ENCODE measurements at places on chromosomes 1 and 21.

GRCh38 chr1:92446546-92446945 is 40.2 kb downstream of the GFI1 start:
- no peak for ATAC-seq

GRCh38 chr1:112540226-112540794 is 31.5 kb downstream of the WNT2B start:
- no peak for ATAC-seq

DNA sequence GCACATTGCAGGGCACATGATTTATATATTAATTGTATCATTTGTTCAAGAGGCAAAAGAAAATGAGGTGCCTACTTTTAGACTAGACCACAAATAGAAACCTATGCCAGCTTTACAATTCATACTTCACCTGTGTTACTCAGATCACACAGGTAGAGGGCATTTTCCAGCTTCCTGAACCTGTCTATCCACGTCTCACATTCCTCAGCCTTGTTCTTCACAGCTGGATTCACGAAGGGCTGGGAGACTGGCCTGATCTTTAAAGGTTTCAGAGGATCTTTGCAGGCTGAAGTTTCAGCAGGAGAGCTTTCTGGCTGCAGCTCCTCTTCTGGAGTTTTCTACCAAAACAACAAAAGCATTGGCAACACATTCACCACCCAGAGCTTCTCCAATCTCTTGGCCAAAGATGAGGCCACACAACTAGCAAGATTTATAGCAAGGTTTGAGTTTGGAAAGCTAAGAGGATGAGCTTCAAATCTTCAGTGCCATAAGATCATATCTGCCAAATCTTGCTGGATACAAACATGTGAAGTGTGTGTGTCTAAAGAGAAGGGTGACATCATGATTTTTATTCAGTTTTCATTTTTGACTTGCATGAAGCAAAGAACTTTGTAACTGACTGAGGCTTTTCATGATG is 71.0 kb upstream of the CYP2J2 start:
- no peak for ATAC-seq

GRCh38 chr1:159492575-159493323 is 43.1 kb downstream of the OR10J5 start:
- no peak for ATAC-seq

GRCh38 chr1:145991735-145992412 is 4.5 kb downstream of the TXNIP start:
- ATAC-seq: no peak

GRCh38 chr1:188769936-188770335 is 1707.7 kb downstream of the BRINP3 start:
- no peak for ATAC-seq

DNA sequence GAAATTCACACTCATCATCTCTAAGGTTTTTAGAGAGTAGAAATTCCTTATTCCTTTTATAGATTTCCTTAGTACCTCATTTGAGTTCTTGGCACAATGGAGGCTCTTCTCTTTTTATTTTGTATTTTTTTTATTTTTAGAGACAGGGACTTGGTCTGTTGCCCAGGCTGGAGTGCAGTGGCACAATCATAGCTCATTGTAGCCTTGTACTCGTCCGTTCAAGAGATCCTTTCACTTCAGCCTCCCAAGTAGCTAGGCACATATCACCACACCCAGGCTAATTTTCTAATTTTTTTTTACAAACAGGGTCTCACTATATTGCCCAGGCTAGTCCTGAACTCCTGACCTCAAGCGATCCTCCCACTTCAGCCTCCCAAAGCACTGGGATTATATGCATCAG is 29.6 kb downstream of the RGL1 start:
- no peak for ATAC-seq

DNA sequence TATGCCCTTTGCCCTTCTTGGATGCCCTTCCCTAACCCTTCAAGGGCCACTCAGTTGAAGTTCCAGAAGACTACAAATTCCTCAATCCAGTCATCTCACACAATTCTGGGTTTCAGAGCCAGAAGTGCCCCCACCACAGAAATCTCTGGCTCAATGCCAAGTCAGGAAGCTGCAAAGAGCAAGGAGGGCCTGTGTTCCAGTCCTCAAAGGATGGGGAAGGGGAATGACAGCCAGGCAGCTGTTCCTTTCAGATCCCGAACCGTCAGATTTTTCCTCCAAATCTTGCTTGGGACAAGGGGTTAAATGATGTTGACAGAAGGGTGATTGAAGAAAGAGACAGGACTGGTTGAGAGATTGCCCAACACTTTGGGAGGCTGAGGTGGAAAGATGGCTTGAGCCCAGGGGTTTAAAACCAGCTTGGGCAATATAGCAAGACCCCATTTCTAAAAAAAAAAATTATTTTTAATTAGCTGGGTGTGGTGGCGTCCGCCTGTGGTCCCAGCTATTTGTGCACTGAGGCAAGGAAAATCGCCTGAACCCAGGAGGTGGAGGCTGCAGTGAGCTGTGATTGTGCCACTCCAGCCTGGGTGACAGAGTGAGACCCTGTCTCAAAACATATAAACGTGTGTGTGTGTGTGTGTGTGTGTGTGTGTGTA is 716 bp upstream of the HPDL start:
- ATAC-seq: no peak

GRCh38 chr1:43952731-43953346 is 6.1 kb downstream of the IPO13 start:
- ATAC-seq: no peak

DNA sequence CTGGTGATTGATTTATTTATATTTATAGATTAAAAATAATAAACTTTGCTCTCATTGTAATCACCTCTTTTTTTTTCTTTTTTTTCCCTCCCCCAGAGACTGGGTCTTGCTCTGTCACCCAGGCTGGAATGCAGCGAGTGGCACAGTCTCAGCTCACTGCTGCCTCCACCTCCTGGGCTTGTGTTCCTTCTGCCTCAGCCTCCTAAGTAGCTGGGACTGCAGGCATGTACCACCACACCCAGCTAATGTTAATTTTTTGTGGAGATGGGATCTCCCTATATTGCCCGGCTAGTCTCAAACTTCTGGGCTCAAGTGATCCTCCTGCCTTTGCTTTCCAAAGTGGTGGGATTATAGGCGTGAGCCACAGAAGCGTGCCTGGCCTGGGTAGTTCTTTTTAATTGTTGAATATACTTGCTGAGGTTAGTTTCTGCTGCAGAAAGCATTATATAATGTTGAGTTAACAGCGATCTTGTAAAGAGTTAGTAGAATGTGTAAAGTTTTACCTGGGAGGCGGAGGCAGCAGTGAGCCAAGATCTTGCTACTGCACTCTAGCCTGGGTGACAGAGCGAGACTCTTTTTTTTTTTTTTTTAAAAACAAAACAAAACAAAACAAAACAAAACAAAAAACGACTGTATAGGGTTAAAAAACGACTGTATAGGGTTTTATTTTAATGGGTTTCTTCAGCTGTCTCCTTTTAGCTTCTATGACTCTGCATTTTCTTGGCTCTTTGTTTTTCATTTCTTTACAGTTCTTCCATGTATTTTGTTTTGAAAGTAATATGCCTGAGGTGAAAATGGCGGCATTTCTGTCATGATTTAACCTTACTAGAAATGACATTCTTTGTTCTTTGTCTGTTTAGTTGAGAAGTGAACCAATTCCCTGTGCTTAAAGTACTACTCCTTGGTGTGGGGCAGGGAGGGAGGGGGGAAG is 82.7 kb downstream of the CAMTA1 start:
- ATAC-seq: no peak

DNA sequence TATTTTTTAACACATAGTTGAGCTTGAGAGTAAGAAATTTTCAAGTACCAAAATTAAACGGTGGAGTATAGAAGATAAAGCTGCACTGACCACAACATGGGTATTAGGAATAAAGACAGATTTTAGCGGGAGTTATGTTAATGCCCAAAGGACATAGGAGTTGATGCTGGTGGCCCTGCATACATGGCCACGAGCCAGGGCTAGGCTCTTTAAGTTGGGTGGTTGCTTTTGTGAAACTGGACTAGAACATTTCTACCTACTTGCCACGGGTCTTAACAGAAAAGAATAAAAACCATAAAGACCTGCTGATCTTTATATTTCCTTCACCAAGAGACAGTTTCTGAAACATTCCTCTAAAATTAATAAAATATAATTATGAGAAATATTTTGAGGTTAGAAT is 14.9 kb downstream of the EDEM3 start:
- ATAC-seq: no peak
